ENCODE measurements at places on chromosomes 7 and 10.

DNA sequence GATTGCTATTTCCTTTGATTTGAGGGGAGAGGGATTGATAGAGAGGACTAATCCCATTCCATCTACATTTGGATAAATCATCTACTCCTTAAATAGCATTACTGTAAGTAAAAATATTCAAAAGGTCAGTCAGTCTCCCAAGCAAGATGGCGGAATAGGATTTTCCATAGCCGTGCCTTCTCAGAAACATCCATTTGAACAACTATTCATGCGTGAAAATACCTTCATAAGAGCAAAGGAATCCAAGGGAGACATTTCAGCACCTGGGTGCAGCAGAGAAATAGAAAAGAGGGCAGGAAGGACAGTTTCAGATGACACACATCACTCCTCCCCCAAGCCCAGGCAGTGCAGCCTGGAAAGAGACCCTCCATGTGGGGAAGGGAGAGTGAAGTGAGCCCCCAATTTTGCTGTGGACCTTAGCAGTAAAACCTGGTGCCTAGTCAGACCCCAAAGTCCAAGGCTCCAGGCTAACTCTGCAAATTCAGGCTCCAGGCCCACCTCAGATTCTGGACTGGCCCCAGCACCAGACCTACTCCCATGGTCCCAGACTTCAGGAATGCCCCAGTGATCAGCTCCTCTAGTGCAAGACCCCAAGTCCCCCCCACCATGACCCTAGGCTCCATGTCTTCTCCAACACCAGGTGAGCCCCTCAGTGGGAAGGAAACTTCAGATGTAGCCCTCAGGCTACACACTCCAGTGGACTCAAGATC is 104.3 kb upstream of the LANCL2 start:
- no peak for DNase-seq

GRCh38 chr7:22231806-22232205 is 125.1 kb downstream of the RAPGEF5 start:
- DNase-seq = no peak

GRCh38 chr7:43590862-43591557 is 8.1 kb downstream of the STK17A start:
- DNase-seq = no peak

- DNase-seq = no peak
Measured at GRCh38 chr10:131968949-131969348, 12.8 kb downstream of the BNIP3 start.

DNA sequence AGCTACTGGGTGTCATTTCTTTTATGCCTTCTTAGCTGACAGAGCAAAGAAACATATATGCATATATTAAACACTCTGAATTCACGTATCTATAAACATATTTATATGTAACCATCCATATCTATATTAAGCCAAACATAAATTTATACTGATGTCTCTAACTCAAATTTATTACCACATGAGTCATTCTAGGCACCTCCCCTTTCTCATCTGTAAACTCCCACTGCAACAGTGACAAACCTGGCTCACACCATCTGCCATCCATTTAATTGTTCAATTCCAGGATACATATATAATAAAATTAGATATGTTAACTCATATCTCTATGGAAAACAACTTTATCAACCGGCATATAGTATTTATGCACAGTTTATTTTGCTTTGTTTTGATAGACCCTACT is 722.3 kb downstream of the SORCS1 start:
- no peak for DNase-seq

- DNase-seq = no peak
Measured at GRCh38 chr7:68535266-68535665, 1063.0 kb upstream of the AUTS2 start.

- DNase-seq = no peak
Measured at GRCh38 chr7:151925446-151926335, 30.6 kb upstream of the GALNTL5 start.

DNA sequence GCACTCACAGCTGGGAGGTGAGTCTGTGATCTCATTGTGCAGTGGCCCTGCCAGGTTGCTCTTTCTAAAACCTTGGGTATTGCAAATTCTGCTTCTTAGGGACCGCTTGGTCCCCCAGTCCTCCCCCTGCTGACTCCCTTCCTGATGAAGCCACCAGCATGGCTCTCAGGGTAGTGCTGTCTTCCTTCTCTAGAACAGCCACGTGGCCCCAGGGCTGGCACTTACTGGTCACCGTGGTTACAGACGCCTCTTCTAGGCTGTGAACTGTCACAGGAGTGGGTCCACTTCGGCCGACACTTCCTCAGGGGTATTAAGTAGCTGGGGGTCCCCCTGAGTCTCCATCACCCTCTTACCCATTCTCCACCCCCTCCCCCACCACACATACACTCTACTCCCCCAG is 2.7 kb upstream of the HTRA1 start:
- no peak for DNase-seq

- no peak for DNase-seq
Measured at GRCh38 chr7:39810710-39811109, 139.3 kb upstream of the CDK13 start.

DNA sequence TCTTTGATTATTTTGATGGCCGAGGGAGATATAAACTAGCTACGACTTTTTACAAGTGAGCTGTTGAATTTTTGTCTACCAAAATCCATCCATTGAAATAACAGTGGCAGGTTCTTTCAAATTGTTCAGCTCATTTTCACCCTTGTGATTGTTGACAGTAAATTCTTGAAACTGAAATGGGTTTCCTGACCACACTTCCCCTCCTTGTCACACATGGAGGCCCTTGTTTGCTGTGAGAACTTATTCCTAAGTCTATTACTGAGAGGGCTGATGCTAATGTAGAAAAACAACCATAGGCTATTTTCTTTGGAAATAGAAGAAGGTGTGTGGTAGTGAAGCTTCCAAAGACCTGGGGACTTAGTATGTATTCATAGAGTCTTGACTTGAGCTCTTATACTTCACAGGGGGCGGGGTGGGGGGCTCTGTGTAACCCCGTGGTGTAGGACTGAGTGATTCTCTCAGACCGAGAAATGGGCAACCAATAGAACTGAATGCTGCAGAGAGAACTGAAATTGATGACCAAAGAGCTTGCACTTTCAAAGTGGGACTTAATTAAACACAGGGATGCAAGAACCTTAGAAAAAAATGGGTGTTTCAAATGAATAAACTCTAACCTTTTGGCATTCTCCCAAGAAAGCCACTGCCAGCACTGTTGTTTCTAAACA is 718.9 kb downstream of the CCSER2 start:
- peak; percentile 8 for DNase-seq

GRCh38 chr10:43353495-43354329 is 17.7 kb upstream of the FXYD4 start:
- DNase-seq = no peak

DNA sequence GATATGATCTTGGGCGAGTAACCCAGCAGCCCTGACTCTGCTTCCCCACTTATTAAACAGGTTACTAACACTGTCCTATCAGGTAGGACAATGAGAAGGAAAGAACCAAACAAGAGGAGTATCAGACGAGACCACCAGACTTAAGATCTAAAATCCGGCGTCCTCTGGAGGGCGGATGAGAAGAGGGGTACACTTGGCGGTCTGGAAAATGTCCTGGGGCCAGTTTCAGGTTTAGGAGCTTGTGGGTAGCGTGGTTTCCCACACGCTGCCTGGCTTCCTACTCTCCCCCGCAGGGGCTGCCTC is 635 bp downstream of the ZNF32 start:
- no peak for DNase-seq

DNA sequence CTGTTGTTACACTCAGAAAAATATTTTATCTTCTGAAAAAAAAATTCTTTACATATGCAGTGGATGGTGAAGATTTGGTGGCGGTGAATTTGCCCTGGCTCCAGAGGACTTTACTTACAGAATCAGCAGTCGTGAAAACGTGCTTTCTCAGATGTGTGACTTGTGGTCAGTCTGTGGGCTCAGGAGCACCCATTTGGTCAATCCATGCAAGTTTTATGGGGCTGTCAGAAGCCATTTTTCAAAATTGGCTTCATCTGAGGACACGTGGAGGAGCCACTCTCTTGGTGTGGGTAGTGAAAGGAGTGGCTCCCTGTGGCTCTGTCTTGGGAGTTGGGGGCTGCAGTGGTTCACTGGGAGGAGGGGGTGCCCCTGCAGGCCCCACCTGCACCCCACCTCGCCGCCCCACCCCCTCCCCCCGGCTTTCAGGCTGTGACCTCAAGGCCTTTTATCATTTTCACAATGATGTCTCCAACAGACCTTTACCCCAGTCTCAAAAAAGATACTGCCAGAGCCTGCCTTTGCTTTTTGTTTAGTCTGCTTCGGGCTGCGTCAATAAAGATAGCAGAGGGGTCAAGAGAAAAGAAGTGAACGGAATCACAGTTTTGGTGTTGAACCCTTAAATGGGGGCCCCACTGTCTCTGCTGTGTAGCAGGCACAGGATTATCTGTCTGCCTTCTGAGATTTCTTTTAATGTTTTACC is 137.4 kb downstream of the MGMT start:
- DNase-seq = no peak

- DNase-seq = no peak
Measured at GRCh38 chr10:13404305-13404759, 56.2 kb upstream of the SEPHS1 start.

DNA sequence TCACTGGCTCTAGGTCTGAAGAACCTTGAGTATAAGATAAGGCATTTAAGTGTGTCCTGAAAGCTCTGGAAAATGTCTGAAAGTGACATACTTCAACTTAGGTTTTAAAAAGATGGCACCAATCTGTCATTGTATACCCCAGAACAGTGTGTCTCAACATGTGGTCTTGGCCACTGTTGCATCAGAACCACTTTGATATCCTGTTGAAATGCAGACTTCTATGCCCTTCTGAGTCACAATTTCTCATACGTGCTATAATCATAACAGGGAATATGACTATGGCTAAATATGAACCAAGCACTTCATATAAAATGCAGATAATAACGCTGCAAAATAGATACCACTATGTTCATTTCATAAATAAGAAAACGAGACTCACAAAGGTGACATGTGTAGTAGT is 38.0 kb upstream of the GPAM start:
- no peak for DNase-seq

DNA sequence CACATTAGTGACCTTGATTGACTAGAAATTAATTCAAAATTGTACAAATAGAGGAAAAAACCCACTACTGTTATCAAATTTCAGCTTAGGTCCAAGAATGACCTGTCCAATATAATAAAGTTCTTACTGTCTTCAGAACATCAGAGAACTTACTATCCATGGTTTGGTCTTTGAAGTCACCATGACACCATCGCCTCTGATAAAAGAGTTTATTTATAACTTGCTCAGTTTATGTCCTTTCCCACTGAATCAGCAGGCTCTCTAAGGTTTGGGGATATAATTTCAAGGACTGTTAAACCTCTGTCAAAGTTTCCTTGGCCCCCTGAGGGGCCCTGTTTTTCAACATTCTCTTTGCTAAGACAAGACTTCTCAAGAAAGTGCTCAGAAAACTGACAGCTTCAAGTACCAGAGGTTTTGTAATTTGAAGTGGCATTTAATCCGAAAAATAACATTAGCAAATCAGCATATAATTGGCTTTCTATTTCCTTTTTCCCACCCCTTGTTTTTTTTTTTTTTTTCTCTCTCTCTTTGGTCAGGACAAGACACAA is 191.7 kb upstream of the FERD3L start:
- no peak for DNase-seq
